ENCODE measurements at places on chromosomes 12 and 14.

DNA sequence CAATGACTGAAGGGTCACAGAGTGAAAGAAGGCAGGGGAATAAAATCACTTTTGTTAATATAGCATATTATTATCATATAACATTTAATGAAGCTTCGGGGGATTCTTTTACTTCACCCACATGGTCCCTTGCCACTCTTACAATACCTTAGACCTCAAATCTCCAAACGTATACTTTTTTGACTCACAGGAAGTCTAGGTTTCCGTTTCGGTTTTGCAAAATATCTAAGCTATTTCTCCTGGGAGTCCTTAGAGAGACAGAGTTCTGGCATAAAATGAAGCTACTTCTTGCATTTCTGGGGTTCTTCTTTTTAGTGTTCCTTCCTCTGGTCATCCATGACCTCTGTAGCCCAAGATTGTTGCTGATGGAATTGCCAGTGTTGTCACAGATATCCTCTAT, 590.5 kb upstream of the ATP2B1 start:
- no peak for DNase-seq

DNA sequence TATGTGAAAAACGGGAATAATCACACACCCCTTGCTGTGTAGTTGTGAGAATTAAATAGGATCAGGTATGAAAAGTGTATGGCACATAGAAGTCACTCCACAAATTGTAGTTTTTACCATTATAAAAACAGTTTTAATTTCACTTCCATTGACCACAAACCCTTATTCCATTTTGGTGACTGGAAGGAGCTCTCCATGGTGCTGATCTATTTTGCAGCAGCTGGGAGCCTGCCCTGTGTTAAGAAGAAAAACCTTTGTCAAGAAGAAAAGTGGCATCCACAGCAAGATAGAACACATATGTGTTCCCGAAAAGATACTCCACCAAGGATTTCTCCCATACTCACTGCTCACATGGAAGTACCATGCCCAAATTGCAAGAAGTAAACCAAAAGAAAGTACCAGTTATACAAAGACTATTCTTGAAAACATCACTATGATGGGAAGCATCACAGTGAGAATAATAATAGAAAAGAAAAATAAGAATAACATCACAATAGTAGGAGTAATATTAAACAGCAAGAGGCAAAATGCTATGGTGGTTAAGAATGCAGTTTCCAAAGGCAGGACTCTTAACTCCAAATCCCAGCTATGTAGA, 58.7 kb downstream of the TUNAR start:
- DNase-seq, result no peak

DNA sequence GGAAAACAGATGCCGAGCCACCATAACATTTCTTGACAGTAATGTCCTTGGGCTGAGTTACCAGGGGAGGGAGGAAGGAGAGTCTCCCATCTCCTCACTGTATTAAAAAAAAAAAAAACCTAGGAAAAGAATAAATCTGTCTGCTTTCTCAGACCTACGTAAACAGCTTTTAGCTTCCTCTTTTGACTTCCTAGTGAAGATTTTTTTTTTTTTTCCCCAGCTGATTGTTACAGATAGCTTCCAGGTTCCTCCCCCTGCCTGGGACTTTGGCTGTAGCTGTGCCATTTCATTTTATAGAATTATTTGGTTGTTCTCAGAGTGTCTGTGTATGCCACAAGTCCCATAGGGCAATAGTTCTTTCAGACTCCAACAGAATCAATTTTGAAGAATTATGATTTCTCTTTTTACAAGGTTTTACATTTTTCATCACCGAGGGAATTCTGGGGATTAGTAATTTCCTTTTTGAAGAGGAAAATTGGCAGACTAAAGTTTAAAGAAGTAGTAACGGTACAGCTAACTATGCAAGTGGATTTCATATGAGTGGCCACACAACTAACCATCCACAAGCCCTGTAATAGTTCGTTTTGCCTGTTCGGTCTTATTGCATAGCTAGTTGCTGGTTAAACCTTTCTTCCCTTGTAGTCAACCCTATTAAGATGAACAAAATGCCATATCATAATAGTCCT, 23.1 kb upstream of the GNS start:
- DNase-seq, result no peak

DNA sequence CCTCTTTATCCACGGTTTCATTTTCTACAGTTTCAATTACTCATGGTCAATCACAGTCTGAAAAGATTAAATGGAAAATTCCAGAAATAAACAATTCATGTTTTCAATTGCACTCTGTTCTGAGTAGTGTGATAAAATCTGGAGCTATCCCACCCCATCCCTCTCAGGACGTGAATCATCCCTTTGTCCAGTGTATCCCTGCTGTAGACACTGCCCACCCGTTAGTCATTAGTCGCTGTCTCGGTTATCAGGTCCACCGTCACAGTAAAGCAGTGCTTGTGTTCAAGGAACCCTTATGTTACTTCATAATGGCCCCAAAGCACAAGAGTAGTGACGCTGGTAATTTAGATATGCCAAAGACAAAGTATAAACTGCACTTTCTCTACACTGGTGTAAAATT, 141.0 kb upstream of the LMNTD1 start:
- no peak for DNase-seq

GRCh38 chr14:77120771-77121743, 20.5 kb downstream of the ZDHHC22 start:
- no peak for DNase-seq

DNA sequence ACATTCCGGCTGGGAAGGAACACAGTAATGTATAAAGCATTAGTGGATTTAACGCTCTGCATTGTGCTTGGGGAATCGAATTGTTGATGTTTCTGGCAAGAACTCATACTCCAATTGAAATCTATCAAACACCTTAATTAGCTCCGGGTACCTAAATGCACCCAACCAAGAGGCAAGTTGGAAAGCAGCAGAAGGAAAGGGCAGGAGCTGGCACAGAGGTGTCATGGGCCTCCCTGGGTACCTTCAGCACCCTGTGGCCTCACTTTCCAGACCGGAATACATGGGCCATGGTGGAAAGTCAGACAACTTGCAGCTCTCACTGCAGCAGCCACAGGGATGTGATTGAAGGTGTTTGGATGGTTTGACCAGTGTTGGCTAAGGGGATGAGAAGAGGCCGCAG, 6.8 kb upstream of the BCL11B start:
- no peak for DNase-seq

DNA sequence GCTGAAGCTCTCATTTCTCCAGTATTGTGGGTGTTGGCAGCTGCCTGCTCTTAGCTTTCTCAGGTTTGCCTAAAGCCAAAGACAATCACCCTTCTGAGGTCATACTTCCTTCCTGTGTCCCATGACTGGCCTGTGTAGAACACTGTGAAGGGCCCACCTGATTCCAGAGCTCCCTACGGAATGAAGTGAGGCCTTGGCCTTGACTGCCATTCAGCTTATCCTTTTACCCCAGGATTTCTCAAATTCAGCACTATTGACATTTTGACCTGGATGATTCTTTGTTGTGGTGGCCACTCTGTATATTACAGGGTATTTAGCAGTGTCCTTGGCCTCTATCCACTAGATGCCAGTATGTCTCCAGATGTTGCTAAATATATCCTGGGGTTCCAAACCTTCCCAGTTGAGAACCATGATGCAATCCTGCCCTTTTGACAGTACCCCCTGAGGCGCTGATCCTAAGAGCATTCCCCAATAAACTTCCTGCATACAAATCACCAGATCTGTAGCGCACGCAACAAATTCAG, 112.3 kb upstream of the KRR1 start:
- no peak for DNase-seq

DNA sequence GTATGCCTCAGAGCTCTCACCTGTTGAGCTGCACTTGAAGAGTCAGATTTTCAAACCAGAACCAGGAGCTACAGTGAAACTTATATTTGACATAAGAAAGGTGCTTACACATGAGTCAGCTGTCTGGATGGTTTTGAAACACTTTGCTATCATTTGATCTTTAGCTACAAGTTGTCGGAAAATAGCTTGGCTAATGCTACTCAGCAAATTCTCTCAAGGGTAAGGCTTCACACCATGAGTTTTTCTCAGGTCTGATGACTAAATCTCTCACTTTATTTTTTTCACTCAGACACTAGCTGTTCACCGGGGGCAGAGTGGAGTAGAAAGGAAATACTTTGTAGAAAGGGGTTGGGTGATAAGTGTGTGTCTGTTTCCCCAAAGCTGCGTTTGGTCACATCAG, 171.8 kb downstream of the FLRT2 start:
- DNase-seq, result no peak

- DNase-seq, result no peak
These were observed 140.4 kb downstream of the CHST11 start for GRCh38 chr12:104596898-104597843.

DNA sequence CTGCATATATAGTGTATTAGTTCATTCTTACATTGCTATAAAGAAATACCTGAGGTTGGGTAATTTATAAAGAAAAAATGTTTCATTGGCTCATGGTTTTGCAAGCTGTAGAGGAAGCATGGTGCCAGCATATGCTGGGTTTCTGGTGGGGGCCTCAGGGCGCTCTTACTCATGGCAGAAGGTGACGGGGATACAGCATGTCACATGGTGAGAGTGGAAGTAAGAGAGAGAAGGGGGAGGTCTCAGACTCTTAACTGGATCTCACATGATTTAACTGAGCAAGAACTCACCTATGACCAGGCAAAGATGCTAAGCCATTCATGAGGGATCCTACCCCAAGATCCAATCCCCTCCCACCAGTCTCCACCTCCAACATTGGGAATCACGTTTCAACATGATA, 15.9 kb upstream of the PAWR start:
- no peak for DNase-seq

- DNase-seq, result no peak
These were observed 151.4 kb upstream of the DAAM1 start for GRCh38 chr14:59037086-59037485.

DNA sequence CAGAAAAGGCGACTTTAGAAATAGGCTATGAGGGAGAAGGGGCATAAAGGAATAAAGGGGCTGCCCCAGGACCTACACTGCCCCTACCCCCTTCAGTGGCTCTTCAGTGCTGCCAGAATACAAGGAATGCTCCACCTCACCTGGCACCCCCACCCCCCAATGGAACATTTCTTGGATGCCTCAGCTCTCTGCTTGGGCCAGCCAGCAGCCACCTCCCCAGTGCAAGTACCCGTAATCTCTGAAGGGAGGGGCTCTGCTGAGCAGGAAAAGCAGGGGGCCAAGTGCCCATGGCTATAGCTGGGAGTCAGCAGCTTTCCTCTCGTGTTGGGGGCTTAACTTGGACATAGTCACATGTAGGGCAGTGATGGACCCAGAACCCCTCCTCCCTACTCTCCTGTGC, 33.3 kb downstream of the BAZ2A start:
- no peak for DNase-seq

- DNase-seq, result no peak
These were observed 73.0 kb downstream of the DNAI7 start for GRCh38 chr12:25121916-25122315.

GRCh38 chr12:59403259-59403932, 192.4 kb upstream of the SLC16A7 start:
- DNase-seq, result peak; percentile 7

DNA sequence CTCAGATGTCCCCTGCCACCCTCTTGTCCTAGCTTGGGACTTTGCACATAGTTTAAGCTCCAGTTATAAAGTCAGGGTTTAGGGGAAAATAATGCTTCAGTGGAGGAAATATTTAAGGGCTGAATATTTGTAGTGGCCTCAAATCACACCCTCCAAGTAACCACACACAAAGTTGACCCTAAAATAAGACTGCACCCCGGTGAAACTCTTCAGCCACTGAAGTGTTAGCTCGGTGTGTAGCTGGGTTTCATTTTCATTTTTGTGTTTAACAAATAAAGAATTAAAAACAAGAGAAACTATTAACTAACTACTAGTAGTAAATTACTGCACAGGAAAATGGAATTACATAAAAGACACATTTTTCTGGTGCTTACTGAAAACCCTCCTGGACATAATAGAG, 14.8 kb upstream of the BCL11B start:
- DNase-seq, result no peak

DNA sequence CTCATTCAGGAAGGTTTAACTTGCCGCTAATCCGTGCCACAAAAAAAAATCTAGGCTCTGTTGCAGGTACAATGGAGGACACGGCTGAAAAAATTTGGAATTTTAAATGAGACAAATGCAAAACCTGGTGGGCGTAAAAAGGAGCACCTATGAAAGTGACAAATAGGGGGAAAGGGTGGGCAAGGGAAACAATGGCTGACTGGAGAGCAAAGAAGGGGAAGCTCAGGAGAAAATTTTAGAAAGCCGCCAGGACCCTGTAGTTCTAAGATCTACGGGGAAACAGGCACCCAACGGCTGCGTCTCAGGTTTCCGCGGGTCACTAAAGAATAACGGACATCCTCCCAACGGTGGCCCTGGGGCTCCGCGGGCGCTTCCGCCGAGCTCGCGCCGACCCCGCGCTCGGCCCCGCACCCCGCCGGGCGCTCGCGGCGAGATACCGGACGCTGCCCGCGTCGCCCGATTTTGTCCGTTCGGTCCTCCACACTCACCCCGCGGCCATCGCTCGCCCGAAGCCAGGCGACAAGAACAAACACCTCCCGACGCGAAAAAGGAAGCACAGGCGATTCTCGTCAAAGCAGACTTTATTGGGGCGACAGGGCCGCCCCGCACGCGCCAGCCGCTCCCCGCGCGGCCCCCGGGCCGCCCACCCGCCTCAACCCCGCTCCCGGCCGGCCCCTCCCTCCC, 1.1 kb upstream of the YY1 start:
- peak; percentile 56 for DNase-seq

- DNase-seq, result no peak
These were observed 1822.4 kb upstream of the SEL1L start for GRCh38 chr14:83356080-83356479.

DNA sequence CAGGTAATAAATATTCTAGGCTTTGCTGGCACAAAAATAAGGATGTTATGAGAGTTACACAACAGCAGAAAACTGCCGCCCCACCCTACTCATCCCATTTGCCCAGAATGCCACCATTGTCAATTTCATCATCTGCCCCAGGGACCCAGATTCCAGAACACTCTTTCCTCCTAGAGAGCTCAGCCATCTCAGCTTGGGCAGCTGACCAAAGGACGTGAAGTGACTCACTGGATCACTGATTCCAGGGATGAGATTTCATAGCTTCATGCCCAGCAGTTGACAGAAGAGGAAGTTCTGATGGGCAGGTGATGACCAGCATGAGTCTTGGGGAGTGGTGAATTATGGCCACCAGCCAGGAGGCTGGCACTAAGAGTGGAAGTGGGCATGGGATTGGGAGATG, 450.3 kb downstream of the RMST start:
- no peak for DNase-seq

DNA sequence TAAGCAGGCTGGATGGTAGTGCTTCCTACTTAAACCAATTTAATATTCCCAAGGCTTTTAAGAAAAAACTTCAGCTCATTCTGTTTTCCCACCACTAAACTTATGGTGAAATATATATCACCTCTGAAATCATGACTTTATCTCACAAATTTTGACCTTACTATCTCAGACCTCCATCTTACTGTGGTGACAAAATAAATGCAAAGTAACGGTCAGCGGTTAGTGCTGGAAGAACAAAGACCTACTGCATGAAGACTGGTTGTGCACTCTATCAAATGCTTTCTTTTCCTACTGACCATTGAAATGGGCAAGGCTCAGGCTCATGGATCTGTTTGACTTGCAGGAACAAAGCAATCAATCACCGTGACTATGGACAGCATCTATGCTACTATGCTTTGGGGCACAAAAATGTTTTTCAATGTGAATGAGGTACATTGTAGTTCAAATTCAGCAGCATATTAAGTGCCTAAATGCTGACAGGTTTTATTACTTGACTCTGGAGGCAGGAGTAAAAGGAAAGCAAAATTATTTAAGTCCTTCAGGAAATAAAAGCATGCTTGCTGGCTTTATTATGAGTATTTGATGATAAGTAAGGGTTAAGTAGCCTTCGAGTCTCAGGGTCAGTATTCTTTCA, 43.1 kb upstream of the GTF2A1 start:
- DNase-seq, result no peak

- no peak for DNase-seq
These were observed 1226.7 kb downstream of the FLRT2 start for GRCh38 chr14:86756521-86757190.
